ENCODE measurements at places on chromosomes 13 and 19.

GRCh38 chr19:39704181-39705044 lies at the start of gene LGALS14:
LGALS14 (plus strand) TSS chr19:39704481; CDS start chr19:39704529, 48 bp downstream.
- no peak for DNase-seq

DNA sequence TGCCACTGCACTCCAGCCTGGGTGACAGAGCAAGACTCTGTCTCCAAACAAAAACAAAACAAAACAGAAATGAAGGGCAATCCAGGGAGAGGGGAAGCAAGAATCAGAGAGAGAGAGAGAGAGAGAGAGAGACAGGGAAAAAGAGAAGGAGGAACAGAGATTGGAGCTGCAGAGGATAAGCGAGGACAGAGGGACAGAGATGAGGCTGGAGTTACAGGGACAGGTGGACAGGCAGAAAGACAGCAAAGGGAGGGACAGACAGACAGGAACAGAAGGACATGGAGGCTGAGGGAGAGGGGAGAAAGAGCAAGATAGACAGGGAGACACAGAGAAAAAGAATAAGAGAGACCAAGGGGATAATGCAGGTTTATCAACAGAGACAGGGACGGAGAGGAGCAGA lies 1.3 kb upstream of the CRX start:
- DNase-seq, result no peak

DNA sequence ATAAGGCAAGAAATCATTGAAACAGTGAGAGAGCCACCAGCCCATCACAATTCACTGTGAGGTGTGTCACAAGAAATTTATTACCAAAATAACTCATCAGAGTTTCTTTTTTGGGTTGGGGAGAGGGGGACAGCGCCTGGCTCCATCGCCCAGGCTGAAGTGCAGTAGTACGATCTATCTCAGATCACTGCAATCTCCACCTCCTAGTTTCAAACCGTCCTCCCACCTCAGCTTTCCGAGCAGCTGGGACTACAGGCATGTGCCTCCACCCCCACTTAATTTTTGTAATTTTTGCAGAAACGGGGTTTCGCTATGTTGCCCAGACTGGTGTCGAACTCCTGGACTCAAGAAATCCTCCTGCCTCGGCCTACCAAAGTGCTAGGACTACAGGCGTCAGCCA lies 3.6 kb downstream of the IFNL1 start:
- no peak for DNase-seq

DNA sequence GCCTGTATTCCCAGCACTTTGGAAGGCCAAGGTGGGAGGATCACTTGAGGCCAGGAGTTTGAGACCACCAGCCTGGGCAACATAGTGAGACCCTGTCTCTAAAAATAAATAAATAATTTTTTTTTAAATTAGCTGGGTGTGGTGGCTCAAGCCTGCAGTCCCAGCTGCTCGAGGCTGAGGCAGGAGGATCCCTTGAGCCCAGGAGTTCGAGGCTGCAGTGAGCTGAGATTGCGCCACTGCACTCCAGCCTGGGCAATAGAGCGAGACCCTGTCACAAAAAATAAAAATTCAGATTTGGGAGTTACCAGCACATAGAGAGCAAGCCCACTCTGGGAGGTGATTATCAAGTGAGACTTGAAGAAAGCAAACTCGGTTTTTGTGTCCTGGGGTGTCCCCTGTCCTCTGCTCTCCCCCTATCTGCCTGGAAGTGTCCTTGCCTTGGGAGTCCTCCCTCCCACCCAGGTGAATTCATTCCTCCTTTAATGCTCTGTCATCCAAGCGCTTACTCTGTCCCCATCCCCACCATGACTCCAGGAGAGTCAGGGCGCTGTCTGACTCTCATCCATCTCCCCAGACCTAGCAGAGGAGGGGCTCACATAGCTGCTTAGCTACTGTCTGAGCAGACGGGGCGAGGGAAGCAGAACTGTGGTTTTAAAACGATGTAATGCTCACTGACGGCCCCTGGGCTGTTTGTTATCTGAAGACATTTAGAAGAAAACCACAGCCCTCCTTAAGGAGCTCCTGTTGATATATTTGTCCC lies 146.8 kb downstream of the STK24 start:
- no peak for DNase-seq

DNA sequence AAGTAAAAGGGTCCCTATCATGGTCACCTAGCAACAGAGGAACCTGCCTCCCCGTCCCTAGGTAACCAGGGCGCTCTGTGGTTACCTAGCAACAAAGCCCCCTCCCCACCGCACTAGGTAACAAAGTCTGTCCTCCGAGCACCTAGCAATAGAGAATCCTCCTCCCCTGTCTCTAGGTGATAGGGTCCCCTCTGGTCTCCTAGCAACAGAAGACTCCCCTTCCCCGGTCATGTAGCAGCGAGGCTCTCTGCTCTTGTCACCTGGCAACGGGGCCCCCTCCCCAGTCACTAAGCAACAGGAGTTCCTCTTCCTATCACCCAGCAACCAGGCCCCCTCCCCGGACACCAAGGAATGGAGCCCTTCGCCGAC lies 307 bp downstream of the JOSD2 start:
- no peak for DNase-seq

DNA sequence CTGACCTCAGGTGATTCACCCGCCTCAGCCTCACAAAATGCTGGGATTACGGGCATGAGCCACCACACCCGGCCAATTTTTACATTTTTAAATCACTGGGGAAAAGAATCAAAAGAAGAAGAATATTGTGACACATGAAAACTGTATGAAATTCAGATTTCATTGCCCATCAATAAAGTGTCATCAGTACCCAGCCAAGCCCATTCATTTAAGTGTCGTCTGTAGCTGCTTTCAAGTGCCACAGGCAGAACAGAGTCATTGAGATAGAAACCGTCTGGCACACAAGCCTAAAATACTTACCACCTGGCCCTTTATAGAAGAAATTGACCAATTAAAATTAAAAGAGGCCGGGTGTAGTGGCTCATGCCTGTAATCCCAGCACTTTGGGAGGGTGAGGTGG lies 15.3 kb downstream of the COLGALT1 start:
- no peak for DNase-seq

GRCh38 chr19:44839276-44839675 lies 6.8 kb upstream of the NECTIN2 start:
- DNase-seq, result no peak

GRCh38 chr13:100892981-100893380 lies 218.4 kb upstream of the TMTC4 start:
- no peak for DNase-seq

DNA sequence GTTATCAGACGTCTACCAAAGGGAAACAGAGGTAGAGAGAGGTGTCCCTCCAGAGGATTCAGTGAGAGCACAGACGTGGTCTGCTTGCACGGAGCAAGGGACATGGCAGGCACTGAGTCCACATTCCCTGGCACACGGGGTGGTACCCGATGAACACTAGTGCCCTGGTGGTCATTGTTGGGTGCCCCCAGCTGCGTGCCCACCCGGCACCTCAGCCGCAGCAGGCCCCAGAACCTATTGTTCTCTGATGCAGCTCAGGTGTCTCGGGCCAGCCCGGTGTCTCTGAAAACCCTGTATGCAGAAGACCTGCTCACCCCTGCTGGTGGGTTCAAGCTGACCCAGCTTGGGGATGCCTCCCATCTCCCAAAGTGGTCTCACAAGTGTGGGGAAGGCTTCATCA lies 11.9 kb downstream of the SUGP1 start:
- no peak for DNase-seq

GRCh38 chr13:26280295-26280694 lies 26.4 kb downstream of the CDK8 start:
- DNase-seq, result no peak

Measured in NCI-H2171 (cell line).